ENCODE measurements at places on chromosomes 6 and 20.

- DNase-seq = no peak
Observed at GRCh38 chr6:11330413-11330760, 97.9 kb upstream of the NEDD9 start.

- DNase-seq = no peak
Observed at GRCh38 chr6:142718667-142719191, 226.2 kb downstream of the HIVEP2 start.

- no peak for DNase-seq
Observed at GRCh38 chr6:19851241-19852089, 14.3 kb downstream of the ID4 start.

- DNase-seq = no peak
Observed at GRCh38 chr20:11906626-11907480, 10.8 kb upstream of the BTBD3 start.

GRCh38 chr20:5504061-5504739 is 187.4 kb upstream of the PROKR2 start:
- no peak for DNase-seq

DNA sequence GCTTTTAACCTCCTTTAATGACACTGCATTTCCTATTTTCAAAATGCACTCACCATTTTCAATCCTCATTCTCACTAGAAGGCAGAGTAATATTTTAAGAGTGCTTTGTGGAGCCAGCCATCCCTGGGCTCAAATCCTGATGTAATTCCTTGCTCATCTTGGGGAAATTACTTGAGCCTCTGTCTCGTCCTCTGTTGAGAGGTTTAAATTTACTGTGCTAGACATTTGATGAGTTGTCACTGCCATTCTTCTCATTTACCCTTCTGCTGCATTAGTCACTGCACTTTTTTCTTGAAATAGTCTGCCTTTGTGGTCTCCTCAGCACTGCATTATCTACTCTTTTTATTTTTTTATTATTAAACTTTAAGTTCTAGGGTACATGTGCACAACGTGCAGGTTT is 150.0 kb upstream of the HDDC2 start:
- DNase-seq = no peak

DNA sequence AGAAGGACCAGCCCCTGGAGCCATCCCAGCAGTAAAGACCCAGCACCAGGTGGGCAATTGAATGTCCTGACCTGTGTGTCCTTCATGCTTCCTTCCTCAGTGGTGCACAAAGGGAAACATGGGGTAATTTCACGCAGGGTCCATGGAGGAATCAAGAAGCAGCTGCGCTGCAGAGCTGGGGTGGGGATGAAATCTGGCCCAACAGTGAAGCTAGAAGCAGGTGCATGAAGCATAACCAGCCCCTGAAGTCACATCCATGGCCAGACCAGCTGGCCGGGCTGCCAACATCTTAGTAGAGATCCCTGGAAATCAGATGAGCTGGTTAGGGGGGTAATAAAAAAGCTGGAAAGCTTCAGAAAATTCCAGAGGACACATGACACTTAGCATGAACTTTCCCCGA is 646.7 kb upstream of the DEFB115 start:
- no peak for DNase-seq
